Thoracic aorta endothelial cell (primary cell): ENCODE measurements at places on chromosomes 4 and X. TPM values are rescaled to one million over a fixed set of nuclear protein-coding genes. Genes with fewer than 3 reads are reported as not detected.

SLC9B2 gene
- total RNA-seq, result 31.6 and 41.5 TPM in 2 replicates

SPANXA2 gene
- total RNA-seq, result not detected in 2 replicates

DRD5 gene
- not detected in 2 replicates for total RNA-seq

LRRC66 gene
- 0.29 and 0.93 TPM in 2 replicates for total RNA-seq

HSFX1 gene
- 0.43 and 0.53 TPM in 2 replicates for total RNA-seq

ZNF182 gene
- 4.1 and 4.5 TPM in 2 replicates for total RNA-seq

CXorf65 gene
- total RNA-seq, result not detected in 2 replicates

ZNF732 gene
- total RNA-seq, result 1.6 and 3.2 TPM in 2 replicates

NOP14 gene
- 51.0 and 52.1 TPM in 2 replicates for total RNA-seq

TMEM31 gene
- not detected in 2 replicates for total RNA-seq

TLR10 gene
- total RNA-seq, result not detected in 2 replicates

CPZ gene
- total RNA-seq, result not detected in 2 replicates

TMEM144 gene
- total RNA-seq, result 9.8 and 14.9 TPM in 2 replicates

RPS6KA6 gene
- 0.40 and 2.6 TPM in 2 replicates for total RNA-seq

HERC5 gene
- 0.80 and 1.6 TPM in 2 replicates for total RNA-seq

ERCC6L gene
- 10.9 and 16.9 TPM in 2 replicates for total RNA-seq

BGN gene
- 13.4 and 34.2 TPM in 2 replicates for total RNA-seq

SERPINA7 gene
- total RNA-seq, result not detected in 2 replicates

FAM9B gene
- total RNA-seq, result not detected in 2 replicates

ADD1 gene
- total RNA-seq, result 210 and 212 TPM in 2 replicates

AIFM1 gene
- 24.9 and 26.1 TPM in 2 replicates for total RNA-seq

NAA11 gene
- not detected in 2 replicates for total RNA-seq

CLNK gene
- not detected in 2 replicates for total RNA-seq

SPACA5B gene
- not detected in 2 replicates for total RNA-seq

FAM236B gene
- not detected in 2 replicates for total RNA-seq

NFKB1 gene
- total RNA-seq, result 42.3 and 57.8 TPM in 2 replicates

MGARP gene
- 4.4 and 45.3 TPM in 2 replicates for total RNA-seq

KIT gene
- total RNA-seq, result 12.8 and 28.3 TPM in 2 replicates

TAF7L gene
- total RNA-seq, result 1.4 and 2.4 TPM in 2 replicates

TEX13C gene
- not detected in 2 replicates for total RNA-seq

FRMD7 gene
- total RNA-seq, result not detected in 2 replicates

CXCL10 gene
- total RNA-seq, result not detected in 2 replicates

KCNIP4 gene
- not detected in 2 replicates for total RNA-seq

ZDHHC15 gene
- total RNA-seq, result 0.14 and 0.40 TPM in 2 replicates

RTL9 gene
- total RNA-seq, result not detected in 2 replicates

FGF13 gene
- 0.27 TPM in 1 of 2 replicates, not detected in the other for total RNA-seq

TXK gene
- 0.40 and 0.79 TPM in 2 replicates for total RNA-seq

ATP1B4 gene
- not detected in 2 replicates for total RNA-seq

MAGIX gene
- 0.36 and 0.40 TPM in 2 replicates for total RNA-seq

P2RY4 gene
- total RNA-seq, result 0.13 TPM in 1 of 2 replicates, not detected in the other

MAGEB10 gene
- not detected in 2 replicates for total RNA-seq

PF4V1 gene
- total RNA-seq, result 0.80 TPM in 1 of 2 replicates, not detected in the other

XAGE1A gene
- not detected in 2 replicates for total RNA-seq

RASSF6 gene
- under 0.01 TPM in 1 of 2 replicates, not detected in the other for total RNA-seq

RBMXL3 gene
- not detected in 2 replicates for total RNA-seq

NDNF gene
- not detected in 2 replicates for total RNA-seq

NSG1 gene
- total RNA-seq, result 1.1 and 30.6 TPM in 2 replicates

DOK7 gene
- not detected in 2 replicates for total RNA-seq
